ENCODE measurements at places on chromosomes 1 and 21. TPM values are rescaled to one million over a fixed set of nuclear protein-coding genes. Genes with fewer than 3 reads are reported as not detected.

- DNase-seq, result no peak
Measured at GRCh38 chr1:174265282-174265681, 106.0 kb downstream of the RABGAP1L start.

The KLHDC8A gene
- not detected for total RNA-seq

DNA sequence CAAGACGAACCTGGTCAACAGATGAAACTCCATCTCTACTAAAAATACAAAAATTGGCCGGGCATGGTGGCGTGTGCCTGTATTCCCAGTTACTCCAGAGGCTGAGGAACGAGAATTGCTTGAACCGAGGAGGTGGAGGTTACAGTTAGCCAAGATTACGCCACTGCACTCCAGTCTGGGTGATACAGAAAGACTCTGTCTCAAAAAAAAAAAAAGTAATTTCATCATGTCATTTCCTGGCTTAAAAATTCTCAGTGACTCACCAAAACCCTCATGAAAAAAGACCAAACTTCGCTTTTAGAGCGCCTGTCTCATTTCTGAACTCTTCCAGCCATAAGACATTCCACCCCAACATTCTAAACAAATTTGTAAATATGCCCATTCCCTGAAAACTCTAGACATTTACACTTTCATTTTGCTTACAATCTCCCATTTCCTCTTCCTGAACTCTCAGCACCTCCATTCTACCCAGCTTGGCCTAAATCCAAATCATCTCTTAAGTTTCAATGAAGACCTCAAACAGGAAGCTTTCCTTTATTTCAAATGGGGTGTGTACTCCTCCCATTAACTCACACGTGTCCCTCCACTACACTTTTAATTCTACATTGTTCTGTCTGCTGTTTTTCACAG is 50.5 kb upstream of the PRRC2C start:
- DNase-seq, result no peak

DNA sequence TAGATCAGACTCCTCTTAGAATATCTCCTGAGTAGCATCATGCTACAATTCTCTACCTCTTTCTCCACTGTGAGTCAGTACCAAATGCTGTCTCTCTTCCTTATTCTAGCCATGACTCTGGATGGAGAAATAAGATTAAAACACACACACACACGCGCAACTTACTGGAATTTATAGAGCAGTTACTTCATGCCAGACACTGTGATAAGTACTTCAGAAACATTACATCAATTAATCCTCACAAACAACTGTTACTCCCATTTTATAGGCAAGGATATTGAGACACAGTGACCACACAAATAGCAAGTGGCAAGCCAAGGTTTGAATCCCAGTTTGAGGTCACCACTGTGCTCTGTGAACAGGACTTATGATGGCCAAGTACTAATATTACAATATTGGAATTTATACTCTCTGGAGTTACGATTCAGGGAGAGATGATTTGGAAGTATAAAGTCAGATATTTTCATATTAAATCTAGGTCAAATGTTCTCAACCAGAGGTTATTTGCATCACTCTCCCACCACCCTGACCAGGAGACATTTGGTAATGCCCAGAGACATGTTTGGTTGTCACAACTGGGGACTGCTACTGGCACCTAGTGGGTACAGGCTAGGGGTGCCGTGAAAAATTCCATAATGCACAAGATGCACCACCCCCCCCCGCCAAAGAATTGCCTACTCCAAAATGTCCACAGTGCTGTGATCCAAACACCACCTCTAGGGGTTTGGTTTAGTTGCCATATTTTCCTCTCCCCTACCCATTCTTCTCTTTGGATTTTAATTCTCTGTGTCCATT is 221.6 kb downstream of the LTN1 start:
- DNase-seq, result no peak

The ZC3H12A gene
- total RNA-seq, result 18.9 TPM

DNA sequence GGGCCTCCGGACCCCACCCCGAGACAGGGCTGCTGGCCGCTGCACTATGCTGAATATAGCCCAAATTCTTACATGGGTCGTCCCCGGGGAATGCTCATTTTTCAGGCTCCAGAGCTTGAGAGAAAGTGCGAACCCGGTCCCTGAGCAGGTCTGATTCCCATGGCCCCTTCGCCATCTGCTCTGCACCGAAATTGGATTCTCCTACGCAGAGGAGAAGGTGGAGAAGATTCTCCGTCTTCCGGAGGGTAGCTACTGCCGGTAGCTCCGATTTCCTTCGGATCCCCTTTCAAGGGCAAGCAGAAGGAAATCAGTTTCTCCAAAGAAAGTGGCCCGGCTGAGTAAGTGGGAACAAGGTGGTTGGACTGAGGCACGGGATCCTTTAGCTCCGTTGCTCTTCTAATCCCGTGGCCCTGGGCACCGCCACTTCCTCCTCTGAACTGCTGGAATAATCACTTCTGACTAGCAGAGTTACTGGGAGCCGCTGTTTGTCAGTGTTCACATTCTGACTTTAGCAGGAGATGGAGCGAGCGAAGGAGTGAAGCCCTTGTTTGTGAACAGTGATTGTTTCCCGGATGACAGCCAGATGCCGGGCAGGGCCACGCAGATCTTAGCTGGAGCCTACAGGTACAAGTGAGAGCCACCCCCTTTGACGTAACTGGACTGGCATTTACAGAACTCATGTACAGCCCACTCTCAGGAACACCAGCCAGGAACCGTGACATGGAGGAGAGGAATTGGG is 1.1 kb upstream of the ZNF496 start:
- DNase-seq, result peak; percentile 34

GRCh38 chr1:20058531-20058930 is 11.5 kb upstream of the PLA2G5 start:
- DNase-seq, result no peak

GRCh38 chr1:100065183-100065968 is 67.4 kb downstream of the SASS6 start:
- no peak for DNase-seq

DNA sequence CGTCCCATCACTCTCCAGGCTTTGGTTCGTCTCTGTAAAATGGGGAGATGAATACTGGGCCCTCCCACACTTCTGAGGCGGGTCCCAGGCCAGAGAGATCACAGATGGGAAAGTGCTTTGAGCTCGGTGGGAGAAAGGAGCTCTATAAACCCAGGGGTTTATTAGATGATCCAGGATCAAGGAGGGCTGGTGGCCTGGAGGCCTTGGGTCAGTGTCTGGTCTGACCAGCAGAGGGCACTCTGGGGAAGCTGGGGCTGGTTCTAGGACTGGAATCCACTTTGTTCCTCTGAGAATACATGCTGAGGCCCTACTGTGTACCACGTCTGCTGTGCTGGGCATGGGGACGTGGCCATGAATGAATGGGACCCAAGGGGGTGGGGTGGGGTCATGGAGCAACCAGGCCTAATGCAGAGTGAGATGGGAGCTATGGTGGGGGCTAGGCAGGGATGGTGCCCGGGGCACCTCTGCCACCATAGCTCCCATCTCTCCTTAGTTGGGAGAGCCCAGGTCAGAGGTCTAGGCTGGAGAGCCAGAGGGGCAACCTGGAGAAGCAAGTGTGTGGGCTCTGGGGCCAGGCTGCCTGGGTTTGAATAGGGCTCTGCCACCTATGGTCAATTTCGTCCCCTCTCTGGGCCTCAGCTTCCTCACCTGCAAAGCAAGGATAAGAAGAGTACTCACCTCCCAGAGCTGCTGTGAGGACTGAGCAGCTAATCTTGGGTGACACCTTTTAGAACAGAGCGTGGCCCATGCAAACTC is 9.0 kb upstream of the FAM131C start:
- DNase-seq, result peak; percentile 67

The PPIH gene
- total RNA-seq, result 82.7 TPM

The GSTM2 gene
- total RNA-seq, result 10.2 TPM

- no peak for DNase-seq
Measured at GRCh38 chr1:84426376-84426775, 28.1 kb downstream of the DNASE2B start.

- peak; percentile 22 for DNase-seq
Measured at GRCh38 chr1:39852214-39852791, 31.0 kb downstream of the TRIT1 start.

DNA sequence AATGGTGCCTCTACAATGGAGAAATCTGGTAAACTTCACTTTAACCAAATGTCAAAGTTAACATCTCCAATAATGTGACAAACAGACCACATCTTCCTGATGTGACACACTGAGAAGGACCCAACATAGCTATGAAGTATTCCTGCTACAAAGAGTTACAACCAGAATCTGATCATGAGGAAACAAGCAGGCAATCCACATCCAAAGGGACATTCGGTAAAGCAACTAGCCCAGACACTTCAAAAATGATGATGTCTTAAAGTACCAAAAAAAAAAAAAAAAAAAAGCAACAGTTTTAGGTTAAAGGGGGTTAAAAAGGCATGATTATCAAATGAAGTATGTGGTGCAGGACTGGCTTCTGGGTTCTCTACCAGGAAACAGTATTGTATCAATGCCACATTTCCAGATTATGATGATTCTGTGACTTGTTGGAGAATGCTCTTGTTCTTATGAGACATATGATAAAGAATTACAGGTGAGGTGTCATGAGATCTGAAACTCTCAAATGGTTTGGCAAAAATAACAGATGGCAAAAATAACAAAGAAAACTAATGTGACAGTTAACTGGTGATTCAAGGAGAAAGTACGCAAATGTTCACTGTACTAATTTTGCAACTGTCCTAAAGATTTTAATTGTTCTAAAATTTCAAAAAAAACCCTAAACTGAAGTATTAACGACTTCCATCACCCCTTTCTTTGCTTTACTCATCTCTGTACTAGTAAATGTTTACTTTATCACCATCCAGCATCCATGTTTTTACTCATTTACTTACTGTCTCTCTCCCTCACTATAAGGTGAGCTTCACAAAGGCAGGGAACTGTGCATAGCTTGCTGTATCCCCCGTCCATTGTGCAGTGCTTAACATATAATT is 2.8 kb downstream of the CD58 start:
- DNase-seq, result no peak

The PCSK9 gene
- total RNA-seq, result 60.7 TPM

GRCh38 chr1:202274611-202275010 is 67.1 kb downstream of the UBE2T start:
- DNase-seq, result peak; percentile 34

- peak; percentile 73 for DNase-seq
Measured at GRCh38 chr1:234486858-234487840, 8.2 kb upstream of the TARBP1 start.

DNA sequence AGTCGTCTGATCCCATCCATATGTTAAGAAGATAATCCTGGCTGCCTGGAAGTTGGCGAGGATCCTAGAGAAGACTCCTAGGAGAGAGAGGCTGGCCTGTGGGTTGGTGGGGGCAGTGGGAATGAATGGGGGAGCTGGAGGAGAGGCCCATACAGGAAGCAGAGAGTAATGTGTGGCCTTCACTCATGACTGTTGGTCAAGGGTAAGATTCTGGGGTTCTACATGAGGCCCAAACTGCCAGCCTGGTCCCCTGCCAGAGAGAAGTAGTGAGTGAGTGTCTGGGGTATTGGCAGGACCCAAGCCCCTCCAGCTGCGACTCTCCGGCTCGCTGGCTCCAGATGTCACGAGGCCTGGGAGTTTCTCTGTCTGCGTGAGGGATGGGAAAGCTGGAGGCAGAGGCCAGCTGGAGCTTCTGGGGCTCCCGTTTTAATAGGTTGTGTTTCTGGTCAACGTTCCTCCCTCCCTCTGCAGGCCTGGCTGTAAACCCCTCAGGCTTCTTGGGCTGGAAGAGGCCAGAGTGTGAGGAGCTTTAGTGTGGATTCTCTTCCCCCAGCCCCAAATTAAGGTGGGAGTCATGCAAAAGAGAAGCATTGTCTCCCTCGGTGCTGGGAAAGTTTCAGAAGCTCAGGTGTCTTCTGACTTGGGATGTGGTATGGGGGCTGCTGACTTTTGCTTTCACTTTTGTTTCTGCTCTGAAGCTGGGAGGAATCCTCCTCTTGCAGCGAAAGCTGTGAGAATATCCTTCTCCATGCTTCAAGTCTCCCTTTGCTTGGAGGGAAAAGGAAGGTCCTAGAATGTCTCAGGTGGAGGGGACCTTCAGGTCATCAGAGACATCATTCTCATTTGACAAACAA is 2.6 kb downstream of the TMEM51 start:
- DNase-seq, result no peak

DNA sequence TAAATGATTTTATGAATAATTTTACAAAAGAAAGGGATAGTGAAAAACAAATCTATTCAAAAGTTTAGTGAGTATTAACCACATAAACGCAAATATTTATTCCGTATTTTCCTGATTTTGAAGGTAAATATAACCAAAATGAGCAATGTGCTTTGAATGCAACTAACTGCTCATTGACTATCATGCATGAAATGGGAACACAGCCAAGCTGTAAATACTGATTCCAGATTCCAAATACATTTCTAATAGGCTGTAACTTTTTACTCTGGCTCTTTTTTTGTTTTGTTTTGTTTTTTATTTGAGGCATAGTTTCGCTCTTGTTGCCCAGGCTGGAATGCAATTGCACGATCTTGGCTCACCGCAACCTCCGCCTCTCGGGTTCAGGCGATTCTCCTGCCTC is 41.8 kb downstream of the SELENOF start:
- DNase-seq, result no peak

DNA sequence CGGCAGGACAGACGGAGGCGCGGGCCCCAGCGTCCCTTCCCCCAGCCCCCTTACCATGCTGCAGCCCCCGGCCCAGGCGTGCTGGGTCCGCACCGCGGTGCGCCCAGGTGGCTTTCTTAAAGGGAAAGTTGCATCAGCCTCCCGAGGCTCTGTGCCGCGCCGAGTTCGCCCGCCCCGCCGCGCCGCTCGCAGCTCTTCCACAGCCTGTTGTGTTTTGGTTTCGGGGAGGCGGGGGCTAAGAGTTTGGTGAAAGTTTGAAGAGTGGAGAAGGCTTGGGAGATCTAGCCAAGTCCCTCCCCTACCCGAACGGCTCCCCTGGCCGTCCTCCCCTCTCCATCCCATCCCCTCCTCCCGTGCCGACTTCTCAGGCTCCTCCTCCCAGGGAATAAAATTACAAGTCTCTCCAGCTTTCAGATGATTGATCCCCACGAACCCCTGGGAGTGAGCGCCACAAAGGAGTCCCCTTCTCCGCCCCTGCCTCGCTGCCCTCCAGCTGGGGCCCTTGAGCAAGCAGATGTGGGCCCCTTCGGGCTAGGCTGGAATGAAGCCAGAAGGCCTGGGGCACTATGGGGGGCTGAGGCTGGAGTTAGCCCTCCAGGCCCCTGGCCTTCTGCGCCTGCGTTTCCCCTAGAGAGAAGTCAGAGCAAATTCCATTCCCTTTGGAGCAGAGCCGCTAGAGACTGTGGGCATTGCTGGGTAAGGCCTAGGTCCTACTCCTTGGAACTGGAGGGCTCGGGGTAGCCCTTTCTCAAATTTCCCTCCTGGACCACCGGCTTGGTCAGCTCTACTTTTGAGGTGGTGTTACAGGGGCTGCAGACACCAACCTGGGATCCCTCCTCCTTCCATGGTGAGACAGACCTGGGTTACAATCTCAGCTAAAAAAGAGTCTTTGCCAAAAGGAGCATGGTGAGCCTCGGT is at the start of gene SLC6A9:
Gene SLC6A9 (minus strand): TSS at position 211 of the 918 bp plus-strand sequence. CDS start 7,185 bp downstream, outside the sequence.
- peak; percentile 76 for DNase-seq

The VANGL2 gene
- total RNA-seq, result 11.5 TPM

The SELP gene
- not detected for total RNA-seq
